ENCODE measurements at places on chromosomes 2 and 18. TPM values are rescaled to one million over a fixed set of nuclear protein-coding genes. Genes with fewer than 3 reads are reported as not detected.

GALNT5 gene
- total RNA-seq = 3.2 TPM

MORN2 gene
- 41.7 TPM for total RNA-seq

ACADL gene
- not detected for total RNA-seq

ARHGAP28 gene
- 0.09 TPM for total RNA-seq

IL18R1 gene
- 0.99 TPM for total RNA-seq

SPOPL gene
- total RNA-seq = 10.4 TPM

ABHD3 gene
- 24.2 TPM for total RNA-seq

EHBP1 gene
- 64.7 TPM for total RNA-seq

ZNF396 gene
- total RNA-seq = 0.66 TPM

SP140 gene
- 0.24 TPM for total RNA-seq

STARD6 gene
- total RNA-seq = not detected

ARHGAP15 gene
- not detected for total RNA-seq

KCNG2 gene
- not detected for total RNA-seq

ATAD2B gene
- total RNA-seq = 6.7 TPM

SPATA3 gene
- not detected for total RNA-seq

PCBP1 gene
- total RNA-seq = 360 TPM

UPP2 gene
- not detected for total RNA-seq

CTAGE1 gene
- not detected for total RNA-seq

NTSR2 gene
- not detected for total RNA-seq

PRKD3 gene
- total RNA-seq = 13.0 TPM

COLEC12 gene
- 0.06 TPM for total RNA-seq

CENPA gene
- total RNA-seq = 54.6 TPM

ASNSD1 gene
- 42.4 TPM for total RNA-seq

ZNF532 gene
- total RNA-seq = 29.1 TPM

SULT1C2 gene
- total RNA-seq = 0.36 TPM

FKBP1B gene
- total RNA-seq = 9.3 TPM

QPCT gene
- 18.6 TPM for total RNA-seq

CHST9 gene
- not detected for total RNA-seq

ASB18 gene
- not detected for total RNA-seq

LAMA3 gene
- total RNA-seq = 29.5 TPM

CKAP2L gene
- 11.8 TPM for total RNA-seq

FSHR gene
- total RNA-seq = not detected

PDK1 gene
- 4.5 TPM for total RNA-seq

HOXD4 gene
- 0.55 TPM for total RNA-seq

RNF152 gene
- 0.01 TPM for total RNA-seq

ST8SIA3 gene
- not detected for total RNA-seq

RNF181 gene
- 185 TPM for total RNA-seq

RAB31 gene
- 32.2 TPM for total RNA-seq

OTOS gene
- total RNA-seq = not detected

SPTBN1 gene
- total RNA-seq = 185 TPM

GALM gene
- 19.2 TPM for total RNA-seq

THSD7B gene
- not detected for total RNA-seq

ALPP gene
- 0.37 TPM for total RNA-seq

IL1F10 gene
- not detected for total RNA-seq

GRHL1 gene
- 1.7 TPM for total RNA-seq

MBP gene
- total RNA-seq = 29.2 TPM

RRM2 gene
- 244 TPM for total RNA-seq

BUB1 gene
- 50.6 TPM for total RNA-seq

ALPG gene
- 0.15 TPM for total RNA-seq

PHLPP1 gene
- 7.1 TPM for total RNA-seq

CYP27A1 gene
- total RNA-seq = 0.34 TPM

Data from A549 treated with DMSO at 1 μM for 4 hours (cell line).